ENCODE measurements at places on chromosomes 1 and 21.

DNA sequence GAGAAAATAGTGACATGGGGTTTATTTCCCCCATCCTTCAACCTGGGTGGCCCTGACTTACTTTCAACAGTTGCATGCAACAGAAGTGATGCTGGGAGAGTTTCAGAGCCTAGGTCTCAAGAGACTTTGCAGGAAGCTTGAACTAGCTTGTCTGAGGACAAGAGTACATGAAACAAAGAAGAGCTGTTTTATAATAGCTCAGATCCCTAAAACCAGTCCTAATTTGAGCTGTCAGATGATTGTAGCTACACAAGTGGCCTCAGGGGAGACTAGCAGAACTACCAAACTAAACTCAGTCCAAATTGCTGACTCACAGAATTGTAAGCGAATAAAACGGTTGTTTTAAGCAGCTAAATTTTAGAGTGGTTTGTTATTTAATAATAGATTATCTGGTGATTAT is 17.1 kb downstream of the RC3H1 start:
- no peak for DNase-seq

GRCh38 chr1:51956528-51957509 is 33.7 kb downstream of the RAB3B start:
- no peak for DNase-seq

DNA sequence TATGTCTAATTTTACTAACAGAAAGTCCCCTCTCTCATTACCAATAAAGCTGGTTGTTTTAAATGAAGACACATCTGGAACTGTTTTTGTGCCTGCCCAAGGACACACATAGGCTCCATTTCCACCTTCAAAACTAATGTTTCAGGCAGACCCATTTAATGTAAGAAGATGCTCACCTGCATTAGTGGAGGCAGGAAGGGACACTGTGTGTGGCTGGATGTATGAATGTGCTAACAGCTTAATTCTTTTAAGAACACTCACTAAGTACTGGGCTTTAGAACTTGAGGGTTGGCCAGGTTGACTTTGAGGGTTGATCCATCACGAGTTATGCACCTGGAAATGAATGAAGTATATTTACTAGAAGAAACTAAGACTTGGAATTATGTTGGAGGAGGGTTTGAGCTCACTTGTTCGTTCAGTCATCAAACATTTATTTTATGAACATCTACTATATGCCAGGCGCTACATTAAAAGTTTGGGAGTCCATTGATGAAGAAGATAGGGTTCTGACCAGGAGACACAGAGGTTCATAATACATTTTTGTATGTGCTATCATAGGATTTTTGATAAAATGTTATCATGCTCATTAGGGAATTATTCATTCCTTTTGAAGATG is 5.4 kb downstream of the JUN start:
- DNase-seq, result no peak

DNA sequence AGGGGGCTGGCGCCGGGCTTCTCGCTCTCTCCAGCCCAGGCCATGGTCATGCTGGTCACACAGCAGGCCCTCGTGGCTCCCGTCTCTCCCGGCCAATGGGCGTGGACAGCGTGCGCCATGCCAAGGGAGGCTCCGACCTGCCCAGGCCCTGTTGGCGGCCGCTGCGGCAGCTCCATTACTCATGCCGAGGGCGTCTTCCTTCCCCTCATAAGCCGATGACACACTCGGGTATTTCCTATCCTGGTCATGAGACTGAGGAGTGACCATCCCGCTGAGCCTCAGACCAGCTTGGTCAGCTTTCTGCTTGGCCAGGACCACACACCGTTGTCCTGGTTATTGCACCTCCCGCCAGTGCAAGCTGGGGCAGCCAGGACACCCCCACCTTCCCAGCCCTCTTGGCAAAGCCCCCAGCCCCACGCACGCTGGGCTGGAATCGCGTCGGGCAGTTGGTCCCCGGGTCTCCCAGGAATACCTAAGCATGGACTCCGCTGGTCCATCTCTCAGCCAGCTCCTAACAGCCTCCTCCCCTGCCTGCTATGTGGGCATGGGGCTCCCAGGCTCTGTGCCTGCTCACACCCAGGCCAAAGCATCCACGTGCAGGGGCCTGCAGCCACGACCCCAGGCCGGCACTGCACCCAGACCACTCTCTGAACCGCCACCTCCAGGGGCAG is 49.8 kb downstream of the ARHGEF16 start:
- no peak for DNase-seq

DNA sequence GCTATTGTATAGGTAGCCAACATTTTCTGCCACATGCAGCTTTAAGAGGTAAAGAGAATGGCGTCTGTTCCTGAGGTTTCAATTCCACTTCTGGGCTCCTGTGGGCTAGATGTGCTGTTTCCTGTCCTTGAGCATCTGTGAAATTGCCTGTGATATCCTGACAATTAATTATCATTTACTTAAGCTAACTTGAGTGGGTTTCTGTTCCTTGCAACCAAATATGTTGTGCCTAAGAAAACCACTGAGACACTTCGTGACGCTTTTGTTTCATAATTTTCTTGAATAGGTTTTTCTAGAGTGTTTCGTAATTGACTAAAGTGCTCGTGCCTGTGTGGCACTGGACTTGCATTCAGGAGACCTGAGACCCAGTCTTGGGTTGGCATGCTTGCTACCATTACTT is 127.3 kb upstream of the POU3F1 start:
- DNase-seq, result no peak

- no peak for DNase-seq
Measured at GRCh38 chr1:245873068-245873467, 634.0 kb downstream of the SMYD3 start.

DNA sequence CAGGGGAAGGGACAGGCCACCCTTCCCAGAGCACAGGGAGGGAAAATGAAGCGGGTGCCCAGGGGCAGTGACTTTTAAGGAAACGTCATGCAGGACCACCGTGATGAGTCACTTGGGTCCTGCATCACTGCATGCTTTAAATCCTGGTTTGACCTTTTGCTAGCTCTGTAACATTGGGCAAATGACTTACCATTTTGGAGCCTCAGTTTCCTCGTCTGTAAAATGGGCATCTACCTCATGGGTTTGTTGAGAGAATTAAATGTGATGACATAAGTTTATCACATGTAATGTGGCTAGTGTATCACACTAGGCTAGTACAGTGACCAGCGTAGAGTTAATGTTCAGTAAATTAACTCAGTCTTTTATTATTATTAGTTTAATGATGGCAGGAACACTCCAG is 114.8 kb upstream of the IGSF21 start:
- DNase-seq, result no peak

GRCh38 chr1:21870611-21871010 is 58.5 kb downstream of the LDLRAD2 start:
- DNase-seq, result no peak

GRCh38 chr1:71522721-71523120 is 441.9 kb upstream of the ZRANB2 start:
- no peak for DNase-seq

- DNase-seq, result no peak
Measured at GRCh38 chr1:180094705-180095295, 59.9 kb upstream of the QSOX1 start.

DNA sequence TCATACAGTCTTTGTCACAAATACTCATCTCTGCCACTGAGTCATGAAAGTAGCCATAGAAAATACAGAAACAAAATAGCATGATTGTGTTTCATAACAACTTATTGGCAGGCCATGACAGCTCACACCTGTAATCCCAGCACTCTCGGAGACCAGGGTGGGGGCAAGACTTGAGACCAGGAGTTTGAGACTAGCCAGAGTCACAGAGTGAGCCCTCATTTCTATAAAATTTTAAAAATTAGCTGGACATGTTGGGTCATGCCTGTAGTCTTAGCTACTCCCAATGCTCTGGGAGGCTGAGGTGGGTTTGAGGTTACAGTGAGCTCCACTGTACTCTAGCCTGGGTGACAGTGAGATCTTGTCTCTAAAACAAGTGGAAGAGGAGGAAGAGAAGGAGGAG is 411.1 kb downstream of the PCP4 start:
- no peak for DNase-seq

DNA sequence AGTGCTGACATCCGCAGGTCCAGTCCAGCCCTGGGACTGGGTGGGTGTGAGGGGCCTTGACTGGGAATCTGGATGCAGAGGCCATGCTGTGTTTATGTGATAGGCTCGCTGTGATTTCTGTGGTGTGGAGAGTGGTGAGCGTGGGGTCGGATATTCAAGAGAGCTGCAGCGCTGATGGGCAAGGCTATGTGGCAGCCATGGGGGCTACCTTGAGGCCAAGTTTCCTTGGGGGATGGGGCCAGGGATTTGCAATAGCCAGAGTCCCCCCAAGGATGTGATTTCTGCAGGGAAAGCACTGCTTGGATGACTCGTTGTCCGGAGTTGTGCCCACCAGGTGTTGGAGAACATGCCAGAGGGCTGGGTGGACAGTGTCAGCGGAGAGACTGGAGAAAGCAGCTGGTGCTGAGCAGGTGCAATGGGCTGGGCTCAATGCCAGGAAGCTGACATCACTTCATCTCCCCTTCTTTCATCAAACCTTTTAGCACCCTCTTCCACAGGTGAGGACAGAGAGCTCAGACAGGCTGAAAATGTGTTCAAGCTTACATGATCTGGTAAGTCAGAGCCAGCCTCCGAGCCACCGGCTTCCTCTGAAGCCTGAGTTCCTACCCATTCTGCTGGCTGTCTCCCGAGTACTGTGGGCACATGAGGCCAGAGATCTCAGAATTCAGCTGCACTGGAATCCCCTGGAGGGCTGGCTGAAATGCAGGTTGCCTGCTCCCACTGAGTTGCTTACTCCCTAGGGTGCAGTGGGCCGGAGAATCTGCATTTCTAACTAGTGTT is 132.9 kb downstream of the RHOU start:
- DNase-seq, result no peak

- DNase-seq, result no peak
Measured at GRCh38 chr21:37060296-37060695, 12.6 kb downstream of the PIGP start.

DNA sequence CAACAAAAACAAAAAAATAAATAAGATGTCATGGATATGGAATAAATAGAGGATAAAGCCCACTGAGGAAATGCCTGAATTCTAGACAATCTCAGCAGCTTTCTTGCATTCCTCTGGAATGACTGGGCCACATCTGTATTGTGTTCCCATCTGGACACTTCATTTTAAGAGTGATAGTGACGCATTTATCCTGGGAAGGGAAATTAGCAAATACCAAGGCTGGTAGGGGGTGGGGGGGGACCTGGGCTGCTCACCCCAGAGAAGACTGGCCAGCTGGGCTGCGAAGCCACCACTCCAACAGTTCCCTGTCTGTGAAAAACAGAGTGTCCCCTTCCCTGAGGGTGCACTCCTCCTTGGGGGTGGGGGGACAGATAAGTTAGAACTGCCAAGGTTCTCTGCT is 106.3 kb downstream of the HIVEP3 start:
- no peak for DNase-seq

DNA sequence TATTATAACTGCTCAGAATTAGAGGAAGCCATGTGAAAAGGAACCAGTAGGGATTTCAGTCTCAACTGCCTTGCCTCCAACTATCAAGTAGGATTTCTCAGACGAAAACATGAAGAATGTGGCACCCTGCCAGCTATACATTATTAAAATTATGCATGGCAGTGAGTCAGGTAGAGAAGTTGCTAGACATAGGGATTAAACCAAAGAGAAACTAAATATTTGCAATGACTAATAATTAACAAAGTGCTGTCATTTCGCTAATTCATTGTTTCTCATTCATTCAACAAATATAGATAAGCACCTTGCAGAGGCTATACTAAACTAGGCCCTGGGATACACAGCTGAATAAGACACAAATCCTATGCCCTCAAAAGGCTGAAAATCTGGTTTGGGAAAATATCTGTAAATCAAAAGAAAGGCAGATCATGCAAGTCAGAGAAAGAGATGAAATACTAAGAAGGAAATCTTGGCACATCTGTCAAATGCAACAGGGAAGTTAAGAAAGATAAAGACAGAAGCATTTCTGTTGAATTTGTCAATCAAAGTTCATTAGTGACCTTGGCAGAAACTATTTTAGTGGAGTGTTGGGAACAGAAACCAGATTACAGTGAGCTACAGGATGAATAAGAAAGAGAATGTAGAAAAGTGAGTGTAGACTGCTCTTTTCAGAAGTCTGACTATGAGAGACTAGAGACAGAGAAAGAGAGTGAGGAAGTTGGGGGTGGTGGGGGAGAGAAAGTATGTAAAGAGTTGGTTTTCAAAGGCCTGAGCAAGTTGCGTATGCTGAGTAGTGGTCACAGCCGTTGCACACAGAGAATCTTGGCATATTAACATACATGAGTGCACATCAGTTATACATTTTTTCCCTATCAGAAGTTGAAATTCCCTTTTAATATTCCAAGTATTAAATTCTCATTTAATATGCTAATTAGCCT is 14.7 kb upstream of the NBPF11 start:
- no peak for DNase-seq

DNA sequence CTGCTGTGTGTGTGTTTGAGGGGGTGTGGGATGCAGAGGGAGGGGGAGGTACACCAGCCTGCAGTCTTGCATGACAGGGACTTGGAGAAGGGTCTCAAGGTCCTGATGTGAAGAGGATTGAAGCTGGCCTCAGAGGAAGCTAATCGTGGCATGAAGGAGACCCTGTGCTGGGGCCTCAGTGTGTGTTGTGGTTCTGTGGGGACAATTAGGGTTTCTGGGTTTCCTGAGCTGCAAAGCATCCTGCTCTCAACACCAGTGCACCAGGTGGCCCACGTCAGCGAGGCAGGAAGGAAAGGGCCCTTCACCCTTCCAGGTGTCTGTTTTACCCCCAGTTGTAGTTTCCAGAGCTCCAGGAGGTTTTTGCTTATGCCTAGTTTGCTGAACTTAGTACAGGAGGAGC is 52.8 kb downstream of the TENT5C start:
- DNase-seq, result no peak

DNA sequence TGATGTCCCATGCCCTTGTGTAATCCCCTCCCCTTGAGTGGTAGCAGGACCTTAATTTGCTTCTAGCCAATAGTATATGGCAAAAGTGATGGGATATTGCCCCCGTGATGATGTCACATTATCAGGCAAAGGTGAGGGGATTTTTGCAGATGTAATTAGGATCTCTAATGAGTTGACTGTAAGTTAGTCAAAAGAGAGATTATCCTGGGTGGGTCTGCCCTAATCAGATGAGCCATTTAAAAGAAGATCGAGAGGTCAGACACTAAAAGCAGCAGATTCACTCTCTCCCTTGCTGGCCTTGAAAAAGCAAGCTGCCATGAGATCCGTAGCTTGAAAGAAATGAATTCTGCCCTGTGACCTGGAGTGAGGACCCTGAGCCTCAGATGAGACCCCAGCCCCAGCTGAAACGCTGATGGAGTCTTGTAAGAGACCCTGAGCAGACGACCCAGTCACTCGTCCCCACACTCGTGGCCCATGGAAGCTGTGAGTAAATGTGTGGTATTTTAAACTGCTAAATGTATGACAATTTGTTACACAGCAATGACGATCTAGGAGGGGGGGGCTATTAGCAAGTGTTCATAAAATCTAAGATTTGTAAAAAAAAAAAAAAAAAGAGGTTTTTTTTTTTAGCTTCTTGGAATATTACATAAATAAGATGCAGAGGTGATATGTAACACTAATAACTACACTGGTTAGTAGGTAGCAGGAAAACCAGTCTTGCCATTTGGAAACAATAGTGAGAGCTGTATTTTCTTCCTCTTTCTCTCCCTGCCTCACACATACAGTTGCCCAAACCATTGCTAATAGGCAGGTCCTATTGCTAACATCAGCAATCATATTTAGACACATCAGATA is 50.3 kb upstream of the TARBP1 start:
- DNase-seq, result no peak

GRCh38 chr21:34668803-34669148 is at the start of gene CLIC6:
Gene CLIC6, plus strand, starts transcription at chr21:34668994. Its CDS starts 395 bp downstream, at chr21:34669389.
- DNase-seq, result no peak

Measured in stimulated activated CD4-positive, alpha-beta T cell treated with anti-CD3 and anti-CD28 coated beads, Interleukin-12 subunit alpha, Interleukin-12 subunit beta, amount 100 ng/mL, for 48 hours (primary cell).